ENCODE measurements at places on chromosomes 4 and X.

DNA sequence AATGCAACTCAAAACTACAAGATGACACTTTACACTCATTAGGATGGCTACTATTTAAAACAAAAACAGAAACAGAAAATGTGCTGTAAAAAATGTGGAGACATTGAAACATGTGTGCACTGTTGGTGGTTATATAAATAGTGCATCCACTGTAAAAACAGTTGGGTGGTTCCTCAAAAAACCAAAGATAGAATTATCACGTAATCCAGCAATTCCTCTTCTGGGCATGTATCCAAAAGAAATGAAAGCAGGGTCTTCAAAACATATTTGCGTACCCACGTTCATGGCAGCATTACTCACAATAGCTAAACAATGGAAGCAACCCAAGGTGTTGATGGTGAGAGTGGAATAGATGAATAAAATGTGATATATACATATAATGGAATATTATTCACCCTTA, 967.2 kb downstream of the TRAM1L1 start:
- peak; percentile 21 for DNase-seq

DNA sequence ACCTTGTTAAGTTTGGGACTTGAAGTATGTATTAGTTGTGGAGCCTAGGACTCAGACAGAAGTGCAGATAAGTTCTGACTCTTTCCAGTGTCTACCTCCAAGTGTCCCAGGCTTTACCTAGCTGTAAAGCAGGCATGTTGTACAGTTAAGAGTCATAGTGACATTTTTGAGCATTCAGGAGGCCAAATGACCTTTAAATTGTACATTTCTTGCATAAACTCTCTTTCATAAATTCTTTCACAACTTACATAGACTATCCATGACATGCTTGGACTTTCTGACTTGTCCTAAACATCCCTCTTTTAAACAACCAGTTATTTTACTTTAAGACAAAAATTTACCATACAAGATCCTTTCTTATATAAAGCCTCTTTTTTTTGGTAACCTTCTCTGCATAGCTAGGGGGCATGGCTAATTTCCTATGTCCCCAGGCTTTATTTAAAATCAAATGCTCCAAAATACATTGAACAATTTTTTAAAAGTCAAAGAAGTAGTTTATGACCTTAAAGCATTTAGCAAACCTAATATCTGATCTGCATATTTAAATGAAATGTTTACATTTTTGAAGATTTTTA, 40.1 kb upstream of the UGT8 start:
- no peak for DNase-seq

GRCh38 chrX:39164212-39164611, 363.0 kb downstream of the MID1IP1 start:
- no peak for DNase-seq

- DNase-seq: no peak
These were observed 92.7 kb downstream of the USP46 start for GRCh38 chr4:52566136-52567031.

DNA sequence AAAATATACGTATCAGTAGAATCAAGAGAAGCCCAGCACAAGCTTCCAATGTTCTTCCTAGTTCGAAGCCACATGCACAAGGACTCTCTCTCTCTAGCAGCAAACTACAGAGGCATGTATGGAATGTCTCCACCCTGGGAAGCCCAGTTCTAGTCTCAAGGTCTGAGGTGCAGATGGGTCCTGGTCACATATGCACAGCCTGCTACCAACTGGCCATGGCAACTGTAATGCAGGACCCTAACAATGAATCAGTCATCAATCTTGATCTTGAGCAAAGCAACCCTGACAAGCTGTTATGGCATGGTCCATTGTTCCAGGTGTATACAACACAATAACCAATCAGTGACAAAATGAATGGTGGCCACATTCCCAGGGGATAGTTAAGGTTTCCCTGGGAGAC, 55.8 kb downstream of the MBNL3 start:
- DNase-seq: no peak

GRCh38 chrX:153875391-153876111, 10.4 kb downstream of the L1CAM start:
- no peak for DNase-seq

DNA sequence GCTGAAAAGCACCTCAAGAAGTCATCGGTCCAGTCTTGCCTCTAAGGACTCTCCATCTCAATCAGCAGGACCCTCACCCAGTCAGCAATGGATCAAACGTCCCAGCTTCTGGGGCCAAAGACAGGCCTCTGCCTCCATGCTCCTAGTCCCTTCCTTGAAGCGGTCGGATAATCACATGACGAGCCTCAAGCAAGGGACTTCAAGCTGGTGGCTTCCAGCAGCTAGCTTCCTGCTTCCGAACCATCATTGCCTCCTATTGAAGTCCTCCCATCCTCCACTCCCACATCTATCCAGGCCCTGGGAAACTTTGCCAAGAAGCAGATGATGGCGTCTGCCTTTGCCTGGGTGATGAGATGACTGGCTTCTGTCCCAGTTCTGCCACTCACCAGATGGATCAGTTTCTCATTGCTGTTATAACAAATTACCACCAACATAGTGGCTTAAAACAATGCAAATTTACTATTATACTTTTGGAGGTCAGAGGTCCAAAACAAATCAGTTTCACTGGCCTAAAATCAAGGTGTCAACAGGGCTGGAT, 135.2 kb upstream of the MAMLD1 start:
- DNase-seq: no peak

DNA sequence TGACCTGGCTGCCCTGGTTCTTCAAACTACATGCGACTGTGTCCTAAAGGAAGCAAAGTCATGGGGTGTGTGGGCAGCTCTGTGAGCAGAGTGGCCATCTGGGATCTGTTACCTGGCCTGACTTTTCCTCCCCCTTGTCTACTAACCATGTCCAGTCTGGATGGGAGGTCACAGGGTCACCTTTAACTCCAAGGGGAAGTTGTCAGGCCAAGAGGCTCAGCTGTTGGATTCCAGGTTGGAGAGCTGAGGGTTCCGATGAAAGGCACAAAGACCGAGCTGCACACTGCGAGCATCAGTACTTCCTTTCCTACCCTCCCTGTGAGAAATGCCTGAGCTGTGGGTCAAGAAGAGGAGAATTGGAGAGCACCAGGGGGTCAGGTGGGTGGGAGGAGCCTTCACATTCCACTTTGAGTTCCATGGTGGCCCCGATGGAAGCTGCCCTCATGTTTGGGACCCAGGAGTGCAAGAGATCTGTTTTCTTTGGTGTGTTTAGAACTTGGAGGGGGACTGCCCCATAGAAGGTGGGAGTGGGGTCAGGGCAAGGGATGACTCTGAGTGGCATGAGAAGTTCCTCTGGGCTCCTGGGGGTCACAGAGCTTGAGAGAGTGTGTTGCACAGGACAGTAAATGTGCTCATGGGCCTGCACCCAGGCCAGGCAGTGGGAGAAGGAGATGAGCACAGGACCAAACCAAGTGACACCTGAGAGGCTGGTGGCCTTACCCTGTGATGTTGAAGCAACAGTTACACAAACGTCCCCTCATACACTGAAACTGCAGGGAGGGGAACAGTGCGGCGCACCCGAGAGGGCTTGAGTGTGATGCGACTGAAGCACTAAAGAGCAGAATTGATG, 36.2 kb downstream of the RGS12 start:
- DNase-seq: no peak

GRCh38 chr4:174036576-174036975, 246.9 kb downstream of the FBXO8 start:
- no peak for DNase-seq

DNA sequence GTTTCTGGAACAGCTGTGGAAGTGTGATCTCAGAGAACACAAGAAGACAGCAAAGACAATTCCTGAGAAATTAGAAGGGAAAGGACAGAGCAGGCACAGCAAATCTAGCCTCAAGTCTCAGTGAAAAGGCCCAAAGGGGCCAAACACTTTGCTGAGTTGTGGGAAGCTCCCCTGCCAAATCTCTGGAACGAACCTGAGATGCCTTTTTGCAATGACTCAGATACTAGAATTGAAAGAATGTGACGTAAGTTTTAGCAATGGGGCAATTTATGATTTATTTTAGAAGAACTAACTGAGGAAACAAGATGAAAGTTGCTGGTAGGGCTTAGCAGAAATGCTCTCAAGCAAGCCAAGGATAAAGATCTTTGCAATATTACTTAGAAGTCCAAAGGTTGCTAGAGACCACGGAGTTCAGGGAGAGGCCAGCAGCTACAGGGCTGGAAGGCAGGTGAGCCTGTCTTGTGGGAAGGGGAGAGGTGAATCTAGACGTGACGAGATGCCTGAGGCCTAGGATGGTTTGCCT, 92.8 kb downstream of the AMELX start:
- DNase-seq: peak; percentile 53

GRCh38 chr4:20195071-20195885, 56.4 kb upstream of the SLIT2 start:
- peak; percentile 64 for DNase-seq

DNA sequence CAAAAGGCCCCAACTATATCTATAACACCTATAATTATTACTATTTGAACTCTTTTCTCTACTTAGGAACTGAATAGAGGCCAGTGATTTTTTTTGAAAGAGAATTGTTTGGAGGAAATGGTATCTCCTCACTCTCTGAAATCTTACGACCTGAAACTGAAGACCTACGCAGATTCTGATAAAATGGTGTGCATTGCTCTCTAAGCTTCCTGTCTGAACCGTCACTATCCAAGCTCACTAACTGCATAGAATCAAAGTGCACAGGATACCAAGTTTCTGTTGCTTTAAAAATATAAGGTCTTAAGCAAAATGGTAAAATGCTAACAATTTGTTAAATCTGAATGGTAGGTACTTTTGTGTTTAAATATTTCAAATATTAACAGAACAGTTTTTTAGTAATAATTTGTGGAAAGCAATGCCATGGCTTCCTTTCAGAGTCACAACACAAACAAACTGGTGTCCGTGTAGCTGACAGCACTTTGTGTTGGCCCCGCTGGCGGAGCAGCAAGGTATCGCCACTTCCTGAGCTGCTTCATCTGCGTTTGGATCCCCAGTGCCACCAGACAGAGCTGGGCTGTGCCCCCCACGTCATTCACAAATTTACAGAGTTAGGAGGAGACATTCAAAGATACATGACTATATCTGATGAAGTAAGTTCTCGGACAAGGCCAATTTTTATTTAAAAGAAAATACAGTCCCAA, 313.9 kb downstream of the FBXW7 start:
- no peak for DNase-seq

DNA sequence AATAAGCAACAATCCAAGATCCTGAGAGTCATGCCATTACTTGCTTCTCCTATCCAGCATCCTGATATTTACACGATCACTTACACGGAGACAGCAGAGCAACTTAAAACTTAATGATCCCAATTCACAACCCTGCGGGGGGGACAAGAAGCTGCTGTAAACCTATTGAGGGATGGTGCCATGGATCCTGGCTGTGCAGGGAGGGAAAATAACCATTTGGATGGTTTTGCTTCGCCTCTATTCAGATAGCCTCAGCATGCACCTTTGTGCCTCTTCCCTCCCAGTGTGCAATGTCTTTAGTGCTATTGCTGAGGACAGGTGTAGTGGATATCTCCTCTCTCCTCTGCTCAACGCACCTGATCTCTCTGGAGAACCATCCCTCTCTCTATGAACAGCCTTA, 89.7 kb upstream of the PPARGC1A start:
- DNase-seq: no peak

- DNase-seq: no peak
These were observed 565.6 kb upstream of the EPHA5 start for GRCh38 chr4:66235876-66236275.

DNA sequence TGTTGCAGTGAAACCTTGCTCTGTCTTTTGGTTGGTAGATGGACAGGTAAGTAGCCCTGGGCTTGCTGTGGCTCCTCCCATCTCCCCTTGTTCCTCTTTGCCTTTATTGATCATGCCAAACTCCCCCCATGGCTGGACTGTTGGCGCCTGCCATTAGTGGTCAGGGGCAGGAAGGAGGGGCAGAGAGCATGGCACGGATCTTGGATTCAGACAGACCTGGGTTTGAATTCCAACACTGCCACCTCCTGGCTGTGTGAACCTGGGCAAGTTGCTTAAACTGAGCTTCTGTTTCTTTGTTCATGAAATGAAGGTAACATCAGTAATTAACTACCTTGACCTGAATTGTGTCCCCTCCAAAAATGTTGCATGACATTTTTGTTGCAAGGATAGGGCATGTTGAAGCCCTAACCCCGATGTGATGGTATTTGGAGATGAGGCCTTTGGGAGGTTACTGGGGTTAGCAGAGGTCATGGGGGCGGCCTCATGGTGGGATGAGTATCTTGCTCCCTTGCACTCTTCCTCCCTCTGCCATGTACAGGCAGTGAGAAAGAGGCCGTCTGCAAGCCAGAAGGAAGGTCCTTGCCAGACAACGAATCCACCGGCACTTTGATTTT, 6.0 kb downstream of the SLC2A9 start:
- no peak for DNase-seq

DNA sequence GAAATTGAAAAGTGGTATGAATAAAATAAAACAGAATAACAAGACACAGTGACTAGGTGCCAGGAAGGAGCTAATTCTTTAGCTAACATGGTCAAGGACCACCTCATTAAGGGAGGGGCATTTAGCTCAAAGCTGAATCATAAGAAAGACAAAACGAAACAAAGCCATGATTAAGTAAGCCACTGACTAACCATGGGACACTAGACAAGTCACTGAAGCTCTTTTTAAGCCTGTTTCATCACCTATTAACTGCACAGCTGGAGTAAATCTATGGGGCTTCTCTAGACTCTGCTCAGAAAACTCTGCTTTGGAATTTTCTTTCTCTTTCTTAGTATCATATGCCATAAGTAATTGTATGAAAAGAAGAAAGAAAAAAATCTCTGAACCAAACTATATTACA, 49.8 kb upstream of the C1QTNF7 start:
- no peak for DNase-seq

Measured in fibroblast of skin of left quadriceps (primary cell).